ENCODE measurements at places on chromosomes 6 and 20.
A peak's percentile ranks its signal among the peaks of the same experiment; 100 is the strongest.

DNA sequence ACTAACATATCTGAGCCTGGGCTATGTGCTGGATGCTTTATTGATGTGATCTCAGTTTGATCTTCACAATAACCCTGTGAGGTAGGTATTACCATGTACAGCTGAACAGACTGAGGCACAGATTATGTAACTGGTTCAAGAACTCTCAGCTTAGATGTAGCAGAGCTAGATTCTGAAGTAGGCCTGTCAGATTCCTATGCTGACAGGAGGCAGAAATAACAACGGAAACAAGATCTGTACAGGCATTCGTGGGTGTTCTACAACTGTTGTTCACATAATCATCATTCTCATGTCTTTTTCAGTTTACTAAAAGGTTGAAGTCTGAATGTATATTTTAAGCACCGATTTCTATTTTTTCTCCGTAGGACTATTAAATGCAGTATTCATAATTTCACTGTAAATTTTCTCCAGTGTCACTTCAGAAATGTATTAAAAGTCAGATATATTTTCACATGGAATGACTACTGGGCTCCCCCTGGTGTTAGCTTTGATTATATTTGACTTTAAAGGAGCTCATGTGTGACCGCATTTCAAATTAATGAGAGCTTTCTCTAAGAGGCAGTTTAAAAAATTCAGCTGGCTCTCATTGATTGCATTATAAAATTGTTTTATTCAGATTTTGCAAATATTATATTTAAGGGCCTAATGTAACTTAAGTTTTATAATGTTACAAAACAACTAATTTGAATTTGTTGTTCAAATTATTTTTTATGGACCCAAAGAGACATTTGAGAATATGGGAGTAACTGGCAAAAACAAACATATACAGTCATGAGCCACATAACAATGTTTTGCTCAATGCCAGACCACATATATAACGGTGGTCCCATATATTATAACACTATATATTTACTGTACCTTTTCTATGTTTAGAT, 36.4 kb upstream of the SLC17A4 start:
- no peak for DNase-seq

GRCh38 chr20:40173872-40174271, 515.2 kb downstream of the MAFB start:
- no peak for DNase-seq

- peak; percentile 51 for DNase-seq
Measured at GRCh38 chr20:44745598-44746366, at the start of gene KCNK15. Gene KCNK15 (plus strand): TSS chr20:44745865. CDS start chr20:44745911, 46 bp downstream.

- no peak for DNase-seq
Measured at GRCh38 chr20:46123482-46124245, 5.5 kb downstream of the CD40 start.

GRCh38 chr6:25883991-25884390, 9.9 kb upstream of the SLC17A3 start:
- no peak for DNase-seq

Measured in activated T-cell treated with anti-CD3 and anti-CD28 coated beads, Interleukin-2, amount 50 U/mL, for 48 hours (primary cell).